Amniotic stem cell (primary cell): ENCODE measurements at places on chromosomes 4 and X.

- DNase-seq, result peak; percentile 33
Observed at GRCh38 chr4:141028024-141028529, 105.2 kb downstream of the RNF150 start.

DNA sequence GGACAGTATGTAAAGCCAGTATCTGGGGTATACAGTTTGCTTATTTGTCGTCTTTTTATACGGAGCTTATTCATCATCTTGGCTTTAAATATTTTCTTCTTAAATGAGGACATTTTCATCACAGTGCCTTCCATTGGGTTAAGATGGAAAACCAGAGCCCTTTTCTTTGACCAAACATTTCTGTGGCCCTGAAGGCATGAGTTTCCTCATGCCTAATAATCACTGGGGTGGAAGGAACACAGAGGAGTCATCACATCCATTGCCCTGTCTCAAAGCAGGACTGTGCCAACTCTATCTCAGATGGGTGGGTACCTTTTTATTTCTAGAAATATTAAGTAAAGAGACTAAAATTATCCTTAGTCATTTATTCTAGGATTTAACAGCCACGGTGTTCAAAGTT is 40.0 kb downstream of the CHRDL1 start:
- DNase-seq, result no peak

DNA sequence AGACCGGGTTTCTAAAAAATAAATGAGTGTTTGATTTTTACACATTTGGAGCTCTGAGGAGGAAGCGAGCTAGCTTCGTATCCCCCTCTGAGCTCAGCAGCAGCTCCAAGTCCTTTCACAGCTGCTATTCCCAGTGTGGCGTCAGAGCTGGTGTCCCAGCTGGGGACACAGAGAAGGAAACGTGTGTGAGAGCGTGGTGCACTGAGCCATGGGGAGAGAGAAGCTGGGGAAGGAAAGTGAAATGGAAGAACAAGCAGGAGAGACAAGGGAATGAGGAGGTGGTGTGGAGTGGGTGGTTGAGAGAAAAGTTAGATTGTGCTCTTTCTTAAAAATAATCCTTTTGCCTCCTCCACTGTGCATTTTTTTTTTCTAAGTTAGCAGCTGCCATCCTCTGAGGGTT is 79.5 kb upstream of the SLC4A4 start:
- DNase-seq, result no peak

GRCh38 chr4:180057891-180058671 is 2185.1 kb upstream of the TENM3 start:
- no peak for DNase-seq

- DNase-seq, result peak; percentile 12
Observed at GRCh38 chrX:39158801-39159657, 357.8 kb downstream of the MID1IP1 start.

- no peak for DNase-seq
Observed at GRCh38 chrX:129754056-129755024, 15.6 kb downstream of the XPNPEP2 start.

DNA sequence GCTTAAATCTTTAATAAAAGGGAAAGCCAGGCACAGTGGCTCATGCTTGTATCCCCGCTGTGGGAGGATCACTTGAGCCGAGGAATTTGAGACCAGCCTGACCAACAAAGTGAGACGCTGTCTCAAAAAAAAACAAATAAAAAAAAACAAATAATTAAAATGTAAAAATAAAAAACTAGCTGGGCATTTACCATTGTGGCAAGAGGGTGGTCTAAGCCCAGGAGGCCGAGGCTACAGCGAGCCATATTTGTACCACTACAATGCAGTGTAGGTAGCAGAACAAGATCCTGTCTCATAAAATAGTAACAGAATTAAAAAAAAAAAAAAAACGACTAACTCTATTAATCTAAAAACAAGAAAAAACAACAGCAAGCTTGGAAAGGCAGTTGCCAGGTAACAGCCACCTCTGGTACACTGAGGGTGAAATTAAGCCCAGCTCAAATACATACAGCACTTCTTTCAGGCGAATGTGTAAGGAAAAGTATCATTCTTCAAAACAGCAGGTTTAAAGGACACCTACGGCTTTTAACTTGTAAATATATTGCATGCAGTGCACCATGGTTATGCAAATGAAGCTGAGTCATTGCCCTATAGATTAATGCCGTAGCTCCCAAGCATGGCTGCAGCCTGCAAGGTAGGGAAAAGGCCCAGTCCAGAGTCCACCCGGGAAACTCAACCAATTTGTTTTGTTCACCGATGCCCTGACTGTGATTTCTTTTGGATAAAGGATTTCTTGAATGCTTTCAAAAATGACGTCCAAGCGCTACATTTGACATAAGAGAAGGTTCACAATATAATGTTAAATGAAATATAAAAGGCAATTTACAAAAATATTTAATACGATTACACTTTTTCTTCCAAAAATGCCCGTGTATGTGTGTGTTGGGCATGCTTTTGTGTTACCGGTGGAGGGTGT is 14.5 kb upstream of the TXLNG start:
- DNase-seq, result peak; percentile 1

DNA sequence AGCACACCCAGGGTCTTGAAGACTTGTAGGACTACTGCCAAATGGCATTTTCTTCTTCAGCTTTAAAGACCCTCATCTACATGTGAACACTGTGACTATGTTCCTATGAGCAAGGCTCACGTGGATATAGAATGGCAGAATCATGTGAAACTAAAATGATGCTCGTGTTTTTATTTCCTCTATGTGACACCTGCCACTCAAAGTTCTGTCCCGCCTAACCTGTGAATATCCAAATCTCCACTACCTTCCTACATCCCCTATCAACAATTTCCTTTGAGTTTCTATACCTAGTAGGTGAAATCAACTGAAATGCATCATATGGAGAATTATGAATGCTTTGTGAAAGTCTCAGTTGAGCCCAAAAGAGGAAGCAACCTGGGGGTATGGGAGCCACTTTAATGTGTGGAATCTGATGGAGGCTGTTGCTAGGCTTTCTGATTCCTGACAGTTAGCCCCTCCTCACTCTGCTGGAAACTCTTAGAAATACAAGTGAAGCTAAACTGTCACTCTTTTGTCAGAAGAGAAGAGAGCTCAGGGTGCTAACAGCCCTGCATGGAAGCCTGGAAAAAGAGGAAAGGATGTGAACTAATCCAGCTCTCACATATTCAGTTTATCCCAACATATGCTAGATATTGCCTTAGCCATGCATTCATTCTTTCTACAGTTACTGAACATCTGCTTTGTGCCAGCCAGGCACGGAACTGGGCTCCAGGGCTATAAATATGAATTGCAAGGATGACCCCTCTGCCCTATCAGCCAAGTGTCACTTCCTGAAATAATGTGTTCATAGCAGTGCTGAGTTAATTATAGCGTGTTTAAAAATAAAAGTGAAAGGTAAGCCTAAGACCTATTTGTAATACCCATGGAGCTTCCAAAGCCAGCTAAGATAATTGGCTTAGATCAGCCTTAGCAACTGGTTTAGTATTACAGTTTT is 11.0 kb downstream of the LHFPL1 start:
- DNase-seq, result no peak

GRCh38 chr4:8642651-8643321 is 50.2 kb downstream of the CPZ start:
- no peak for DNase-seq

GRCh38 chr4:184385705-184386141 is 88.6 kb downstream of the IRF2 start:
- DNase-seq, result no peak

GRCh38 chr4:33045334-33045733 is 2325.2 kb downstream of the PCDH7 start:
- DNase-seq, result no peak

DNA sequence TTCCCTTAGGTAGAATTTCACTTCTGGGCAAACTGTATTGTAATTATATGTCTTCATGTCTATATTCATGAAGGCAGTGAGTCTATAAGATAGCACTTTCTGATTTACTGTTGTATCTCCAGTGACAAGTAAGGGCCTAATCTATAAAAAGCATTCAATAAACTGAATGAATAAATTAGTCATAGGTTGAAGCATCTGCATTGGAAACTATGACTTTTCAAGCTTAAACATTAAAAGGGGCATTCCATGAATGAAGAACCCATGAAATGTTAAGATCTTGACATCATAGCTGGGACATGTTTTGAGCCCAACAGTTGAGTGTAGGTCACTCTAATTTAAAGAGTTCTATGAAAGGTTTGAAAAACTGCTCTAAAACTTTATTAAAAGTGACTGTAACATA is 159.3 kb upstream of the LCORL start:
- no peak for DNase-seq

GRCh38 chrX:5176766-5177165 is 1051.9 kb downstream of the NLGN4X start:
- DNase-seq, result no peak
